Activated B cell treated with CpG ODN at 0.5 μM for 24 hours (primary cell): ENCODE measurements at places on chromosomes 1 and 21. TPM values are rescaled to one million over a fixed set of nuclear protein-coding genes. Genes with fewer than 3 reads are reported as not detected.

GRCh38 chr1:5770981-5771765 is 221.1 kb downstream of the NPHP4 start:
- DNase-seq: no peak

- no peak for DNase-seq
Observed at GRCh38 chr1:119372503-119373086, 4.0 kb downstream of the HAO2 start.

- no peak for DNase-seq
Observed at GRCh38 chr1:36602184-36602583, 119.5 kb upstream of the CSF3R start.

DNA sequence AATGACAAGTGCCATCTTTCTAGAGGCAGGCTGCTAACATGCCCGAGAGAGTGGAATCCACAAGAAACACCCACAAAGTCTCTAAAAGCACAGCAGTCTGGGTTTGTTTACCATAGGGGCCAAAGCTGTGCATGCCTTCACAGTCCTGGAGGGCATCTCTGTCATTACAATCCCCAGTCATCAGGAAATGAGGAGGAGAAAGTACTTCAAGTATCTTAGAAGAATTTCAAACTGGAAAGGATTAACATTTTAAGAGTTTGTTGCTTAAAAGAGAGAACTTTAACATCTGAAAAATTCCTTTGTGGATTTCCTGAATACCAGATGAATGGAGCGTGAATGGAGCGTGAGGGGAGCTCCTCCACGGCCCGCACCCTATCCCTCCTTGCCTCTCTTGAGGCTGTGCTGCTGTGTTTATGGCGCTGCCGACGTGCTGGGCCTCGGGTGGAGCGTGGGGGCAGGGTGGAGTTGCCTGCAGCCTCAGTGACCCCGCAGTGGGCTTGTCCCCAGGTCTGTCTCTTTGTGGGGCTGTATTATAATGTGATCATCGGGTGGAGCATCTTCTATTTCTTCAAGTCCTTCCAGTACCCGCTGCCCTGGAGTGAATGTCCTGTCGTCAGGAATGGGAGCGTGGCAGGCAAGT is 23.3 kb downstream of the SLC6A17 start:
- DNase-seq: no peak

The SLC50A1 gene
- total RNA-seq: 77.3 and 85.2 TPM in 2 replicates

The SYDE2 gene
- total RNA-seq: 0.38 and 0.64 TPM in 2 replicates

The BEND5 gene
- total RNA-seq: 14.5 and 17.9 TPM in 2 replicates

The FALEC gene
- total RNA-seq: 1.1 TPM in 1 of 2 replicates, not detected in the other
